Body of pancreas (tissue), 4 donors: ENCODE measurements at places on chromosomes 12 and 14. TPM values are rescaled to one million over a fixed set of nuclear protein-coding genes. Genes with fewer than 3 reads are reported as not detected.

TIGAR gene
- 0.33 TPM for total RNA-seq

IL26 gene
- total RNA-seq = not detected

DNA sequence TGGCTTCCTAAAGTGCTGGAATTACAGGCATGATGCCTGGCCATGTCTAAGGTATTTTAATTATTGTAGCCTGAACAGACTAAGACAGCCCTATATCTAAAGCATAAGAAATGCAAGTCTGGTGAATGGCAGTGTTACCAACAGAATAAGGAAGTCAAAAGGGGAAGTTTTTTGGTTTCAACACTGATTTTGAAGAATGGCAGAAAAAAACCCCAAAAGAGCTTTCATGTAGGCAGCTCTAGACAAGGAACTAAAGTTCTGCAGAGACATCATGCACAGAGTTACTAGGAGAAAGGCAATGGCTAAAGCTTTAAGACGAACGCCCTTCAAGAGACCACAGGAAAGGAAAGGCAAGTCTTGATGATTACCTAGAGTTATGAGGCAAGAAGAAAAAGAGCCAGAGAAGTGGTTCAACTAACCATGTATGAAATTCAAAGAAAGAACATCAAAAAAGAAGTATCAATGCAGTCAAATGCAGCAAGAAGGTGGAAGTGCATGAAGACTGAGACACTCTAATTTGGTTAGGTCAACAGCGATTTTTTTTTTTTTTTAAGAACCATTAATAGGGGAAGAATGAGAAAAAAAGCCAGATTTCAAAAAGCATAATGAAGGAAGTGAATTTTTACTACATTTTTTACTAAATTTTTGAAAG lies 50.8 kb downstream of the RPS6KA5 start:
- H3K27me3 ChIP-seq = no peaks in the 10 kb centered on the region
- H3K4me3 ChIP-seq = no peak overlapping the region
- H3K27ac ChIP-seq = no peak overlapping the region
- peaks cover 21% of the 10 kb centered on the region for H3K4me1 ChIP-seq
- no peaks in the 10 kb centered on the region for H3K36me3 ChIP-seq
- no peak for DNase-seq

GRCh38 chr14:104598039-104598909 lies 6.3 kb downstream of the TMEM179 start:
- no peak for DNase-seq
- H3K27ac ChIP-seq = no peak overlapping the region
- H3K27me3 ChIP-seq = no peaks in the 10 kb centered on the region
- no peak overlapping the region for H3K4me3 ChIP-seq

DNA sequence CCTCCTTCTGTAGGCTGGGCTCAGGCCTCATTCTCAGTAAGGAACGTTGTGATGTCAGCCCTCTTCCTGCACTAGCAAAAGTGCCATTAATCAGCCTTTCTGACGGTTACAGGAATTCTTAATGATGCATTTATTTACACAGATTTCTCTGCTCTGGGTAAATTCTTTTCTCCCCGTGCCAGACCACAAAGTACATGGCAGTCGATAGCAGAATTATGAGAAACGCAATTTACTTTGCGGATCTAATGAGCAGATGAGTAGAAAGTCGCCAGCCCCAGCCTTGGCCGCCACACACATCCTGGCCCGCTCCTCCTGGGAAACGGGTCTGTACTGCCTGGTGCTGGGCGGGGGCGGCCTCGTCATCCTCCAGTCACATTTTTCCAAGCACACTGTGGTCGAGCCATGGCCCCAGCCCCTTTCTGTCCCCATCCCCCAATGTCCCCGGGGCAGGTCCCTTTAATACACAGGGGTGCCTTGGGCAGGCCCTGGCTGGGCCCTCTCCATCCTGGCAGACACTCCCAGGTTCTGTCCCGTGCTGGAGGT lies 25.9 kb downstream of the NOC4L start:
- H3K27me3 ChIP-seq = no peaks in the 10 kb centered on the region
- no peak for DNase-seq
- no peak overlapping the region for H3K4me3 ChIP-seq
- H3K36me3 ChIP-seq = no peaks in the 10 kb centered on the region

GRCh38 chr14:88995437-88996198 lies 171.2 kb downstream of the TTC8 start:
- H3K27ac ChIP-seq = no peak overlapping the region
- H3K27me3 ChIP-seq = no peaks in the 10 kb centered on the region
- no peaks in the 10 kb centered on the region for H3K4me1 ChIP-seq
- no peak for DNase-seq

DNA sequence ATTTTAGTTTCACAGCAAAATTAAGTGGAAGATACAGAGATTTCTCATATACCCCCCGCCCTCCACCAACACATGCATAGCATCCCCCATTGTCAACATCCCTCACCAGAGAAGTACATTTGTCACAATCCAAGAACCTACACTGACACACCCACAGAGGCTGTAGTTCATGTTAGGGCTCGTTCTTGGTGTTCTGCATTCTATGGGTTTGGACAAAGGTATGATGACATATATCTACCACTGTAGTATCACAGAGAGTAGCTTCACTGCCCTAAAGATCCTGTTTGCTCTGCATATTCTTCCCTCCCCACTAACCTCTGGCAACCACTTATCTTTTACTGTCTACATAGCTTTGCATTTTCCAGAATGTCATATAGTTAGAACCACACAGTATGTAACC lies 444.6 kb upstream of the DCN start:
- no peak for DNase-seq
- H3K36me3 ChIP-seq = no peaks in the 10 kb centered on the region
- no peaks in the 10 kb centered on the region for H3K27me3 ChIP-seq
- no peak overlapping the region for H3K4me3 ChIP-seq

GRCh38 chr12:24966951-24967564 lies 18.2 kb upstream of the BCAT1 start:
- no peaks in the 10 kb centered on the region for H3K4me1 ChIP-seq
- H3K4me3 ChIP-seq = no peak overlapping the region
- H3K27me3 ChIP-seq = no peaks in the 10 kb centered on the region
- no peak for DNase-seq
- H3K36me3 ChIP-seq = no peaks in the 10 kb centered on the region

DNA sequence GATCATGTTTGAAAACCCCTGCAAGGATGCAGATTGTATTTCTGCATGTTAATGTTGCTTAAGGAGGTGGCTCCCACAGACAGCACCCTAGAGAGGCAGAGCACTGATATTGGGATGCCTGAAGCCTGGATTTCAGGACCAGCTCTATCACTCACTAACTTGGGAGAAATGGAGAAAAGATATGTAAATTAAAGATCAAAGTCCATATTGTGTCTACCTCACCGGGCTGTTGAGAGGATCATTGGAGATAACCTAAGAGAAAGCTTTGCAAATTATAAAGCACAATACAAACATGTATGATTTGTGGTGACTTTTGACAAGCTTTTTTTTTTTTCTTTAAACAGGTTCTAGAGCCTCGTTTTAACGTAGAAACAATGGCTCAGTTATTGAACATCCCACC lies 7.6 kb upstream of the REP15 start:
- H3K4me1 ChIP-seq = no peaks in the 10 kb centered on the region
- no peak for DNase-seq
- no peak overlapping the region for H3K27ac ChIP-seq
- no peak overlapping the region for H3K4me3 ChIP-seq

DNA sequence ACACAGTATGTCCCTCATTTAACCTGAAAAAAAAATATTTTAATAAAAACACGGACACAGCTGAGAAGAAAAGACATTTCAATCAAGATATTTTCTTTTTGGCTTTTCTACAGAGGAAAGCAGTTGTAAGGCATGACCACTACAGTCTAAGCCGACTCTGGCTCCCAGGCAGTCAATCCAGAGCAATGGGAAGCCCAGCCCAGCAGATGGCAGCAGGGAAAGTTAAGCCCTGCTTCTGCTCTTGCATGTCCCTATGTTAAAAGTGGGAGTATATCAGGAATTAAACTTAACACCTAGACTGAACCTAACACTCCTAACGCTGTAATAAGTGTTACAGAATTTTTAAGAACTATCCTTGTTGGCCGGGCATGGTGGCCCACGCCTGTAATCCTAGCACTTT lies 19.5 kb upstream of the HAL start:
- H3K27ac ChIP-seq = no peak overlapping the region
- H3K27me3 ChIP-seq = no peaks in the 10 kb centered on the region
- H3K36me3 ChIP-seq = peaks cover 30% of the 10 kb centered on the region
- no peak for DNase-seq
- no peaks in the 10 kb centered on the region for H3K4me1 ChIP-seq
